ENCODE measurements at places on chromosomes 16 and 17. TPM values are rescaled to one million over a fixed set of nuclear protein-coding genes. Genes with fewer than 3 reads are reported as not detected.
A peak's percentile ranks its signal among the peaks of the same experiment; 100 is the strongest.

DNA sequence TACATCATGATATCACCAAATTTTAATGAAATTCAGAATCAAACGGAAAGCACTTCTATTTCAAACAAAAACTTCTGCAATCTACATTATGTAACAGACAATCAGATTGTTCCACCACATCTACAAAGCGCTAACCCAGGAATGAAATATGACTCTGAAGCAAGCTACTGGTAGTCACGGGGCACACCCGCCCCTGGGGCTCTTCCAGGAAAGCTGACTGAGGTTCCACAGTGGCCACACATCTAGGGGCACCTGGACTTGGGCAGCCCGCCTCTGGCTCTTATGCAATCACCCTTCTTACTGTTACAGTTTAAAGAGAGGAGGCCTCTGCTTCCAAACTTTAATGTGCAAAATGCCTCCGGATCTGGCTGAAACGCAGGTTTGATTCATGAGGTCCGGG is 27.5 kb downstream of the ZCCHC14 start:
- peak; percentile 27 for DNase-seq

DNA sequence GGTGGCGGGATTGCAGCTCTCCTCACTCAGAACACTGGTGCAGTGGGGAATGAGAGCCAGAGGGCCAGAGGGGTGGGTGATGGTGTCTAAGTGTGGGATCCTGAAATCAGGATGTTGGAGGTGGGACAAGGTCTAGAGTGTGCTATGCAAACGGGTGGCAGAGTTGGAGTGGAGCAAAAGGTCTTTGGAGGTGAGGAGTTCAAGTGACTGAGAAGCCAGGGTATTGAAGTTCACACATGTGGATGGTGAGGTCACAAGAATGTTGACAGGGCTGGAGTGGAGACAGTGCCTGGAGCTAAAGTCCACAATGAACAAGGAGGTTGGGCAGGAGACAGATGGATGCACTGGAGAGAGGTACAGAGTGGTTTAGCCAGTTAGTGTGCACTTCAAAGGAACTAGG is 38.3 kb upstream of the MAP3K14 start:
- DNase-seq: no peak

GRCh38 chr17:1880851-1881630 is 51.2 kb downstream of the RPA1 start:
- no peak for DNase-seq

- no peak for DNase-seq
Observed at GRCh38 chr17:29210879-29211278, 30.7 kb upstream of the MYO18A start.

- no peak for DNase-seq
Observed at GRCh38 chr17:37037590-37038155, 88.9 kb downstream of the AATF start.

- DNase-seq: no peak
Observed at GRCh38 chr17:80347536-80347935, 67.4 kb upstream of the ENDOV start.

- DNase-seq: no peak
Observed at GRCh38 chr17:8025176-8025911, 13.5 kb upstream of the ALOX15B start.

DNA sequence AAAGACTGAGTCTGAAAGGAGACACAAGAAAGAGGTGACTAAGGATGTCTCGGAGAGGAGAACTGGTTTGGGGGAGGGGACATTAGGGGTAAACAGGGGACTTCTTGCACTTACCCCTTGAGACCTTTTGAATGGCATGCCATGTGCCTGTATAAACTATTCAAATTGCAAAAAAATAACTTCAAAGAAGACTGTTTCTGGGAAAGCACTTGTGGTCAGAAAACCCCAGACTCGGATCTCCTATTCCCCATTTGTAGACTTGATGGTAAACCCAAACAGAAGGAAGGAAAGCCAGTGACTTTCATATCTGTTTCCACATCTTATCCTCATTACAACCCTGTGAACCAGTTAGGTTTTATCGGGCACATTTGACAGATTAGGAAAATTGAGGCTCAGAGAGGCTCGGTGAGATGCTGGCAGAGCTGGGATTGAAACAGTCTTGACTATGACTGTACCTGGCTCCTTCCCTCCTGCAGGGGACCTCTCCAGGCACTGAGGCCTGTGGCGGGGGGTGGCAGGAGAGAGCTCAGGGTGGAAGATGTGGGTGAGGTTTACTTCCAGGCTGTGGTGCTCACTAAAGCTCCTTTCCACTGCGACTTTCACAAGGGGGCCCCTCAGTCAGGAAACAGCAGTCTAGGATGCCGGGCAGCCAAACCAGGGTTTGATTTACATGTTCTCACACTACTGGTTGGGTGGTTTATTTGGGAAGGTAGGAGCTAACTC is 30.5 kb upstream of the PLCG2 start:
- DNase-seq: no peak

CCDC154 gene
- 3.4 TPM for total RNA-seq

PAQR4 gene
- total RNA-seq: 31.9 TPM

Data from activated T-cell treated with anti-CD3 and anti-CD28 coated beads, Interleukin-2, amount 50 U/mL, for 72 hours (primary cell).